Amygdala (tissue), 56 donors: ENCODE measurements at places on chromosomes 16 and 17.

- no peak for DNase-seq
These were observed 24.4 kb downstream of the CNTNAP1 start for GRCh38 chr17:42706732-42707131.

DNA sequence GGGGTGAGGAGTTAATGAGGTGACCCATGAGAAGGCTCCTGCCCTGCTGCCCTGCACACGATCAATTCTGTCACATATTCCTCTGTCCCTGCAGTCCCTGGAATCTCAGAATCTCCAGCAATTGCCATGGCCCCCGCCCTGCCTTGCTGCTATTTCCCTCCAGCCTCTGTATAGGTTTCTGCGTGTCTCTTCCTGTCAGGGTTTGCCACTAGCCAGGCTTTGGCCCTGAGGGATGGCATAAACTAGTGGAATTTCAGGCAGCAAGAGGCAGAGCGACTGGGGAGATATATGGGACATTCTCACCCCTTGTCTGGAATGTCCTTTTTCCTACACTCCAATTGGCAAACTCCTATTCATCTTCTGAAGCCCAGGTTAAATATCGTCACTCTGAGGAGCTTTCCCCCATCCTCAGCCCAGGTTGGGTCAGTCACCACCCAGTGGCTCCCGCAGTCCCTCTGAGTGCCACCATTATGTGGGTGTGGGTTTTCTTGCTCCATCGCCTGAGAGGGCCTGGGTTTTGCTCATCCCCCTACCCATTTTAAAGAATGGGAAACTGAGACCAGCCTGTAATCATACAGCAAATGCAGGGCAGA, 15.5 kb upstream of the NATD1 start:
- no peak for DNase-seq

GRCh38 chr16:19559242-19559910, 3.9 kb downstream of the VPS35L start:
- no peak for DNase-seq

- no peak for DNase-seq
These were observed 47.6 kb downstream of the MED13 start for GRCh38 chr17:62017496-62017895.

DNA sequence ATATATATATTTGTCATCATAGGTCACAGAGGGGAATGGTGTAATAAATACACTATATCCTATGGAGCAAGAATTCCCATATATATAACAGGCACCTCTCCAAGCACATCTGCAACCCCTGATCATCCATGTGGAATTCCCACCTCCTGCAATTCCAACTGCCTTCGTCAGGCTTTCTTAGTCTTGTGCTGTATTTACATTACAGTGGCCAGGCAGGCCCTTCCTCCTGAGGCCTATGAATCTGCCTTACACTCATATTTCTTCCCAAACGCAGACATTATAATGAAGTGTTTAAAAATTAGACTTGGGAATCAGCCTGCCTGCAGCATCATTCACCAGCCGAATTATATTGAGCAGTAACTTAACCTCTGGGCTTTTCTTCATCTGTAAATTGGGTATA, 19.3 kb upstream of the DNAH9 start:
- DNase-seq: no peak

DNA sequence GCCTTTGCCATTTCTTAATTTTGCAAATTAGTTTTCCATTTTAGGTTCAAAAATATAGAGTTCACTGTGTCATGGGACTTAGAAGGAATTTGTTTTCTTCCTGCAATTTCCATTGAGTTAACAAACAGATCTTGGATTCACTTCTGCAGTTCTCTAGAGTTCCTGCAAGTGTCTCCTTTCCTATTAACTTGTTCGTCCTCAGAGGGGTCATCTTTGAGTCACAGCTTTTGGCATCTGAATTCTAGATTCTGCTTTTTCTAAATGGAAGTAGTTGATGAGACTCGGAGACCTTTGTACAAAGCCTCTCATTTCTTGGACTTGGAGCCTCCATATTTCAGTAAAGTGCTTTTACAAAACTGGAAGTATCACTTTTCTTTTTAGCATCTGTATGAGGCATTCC, 323.3 kb downstream of the BCAS3 start:
- DNase-seq: no peak

DNA sequence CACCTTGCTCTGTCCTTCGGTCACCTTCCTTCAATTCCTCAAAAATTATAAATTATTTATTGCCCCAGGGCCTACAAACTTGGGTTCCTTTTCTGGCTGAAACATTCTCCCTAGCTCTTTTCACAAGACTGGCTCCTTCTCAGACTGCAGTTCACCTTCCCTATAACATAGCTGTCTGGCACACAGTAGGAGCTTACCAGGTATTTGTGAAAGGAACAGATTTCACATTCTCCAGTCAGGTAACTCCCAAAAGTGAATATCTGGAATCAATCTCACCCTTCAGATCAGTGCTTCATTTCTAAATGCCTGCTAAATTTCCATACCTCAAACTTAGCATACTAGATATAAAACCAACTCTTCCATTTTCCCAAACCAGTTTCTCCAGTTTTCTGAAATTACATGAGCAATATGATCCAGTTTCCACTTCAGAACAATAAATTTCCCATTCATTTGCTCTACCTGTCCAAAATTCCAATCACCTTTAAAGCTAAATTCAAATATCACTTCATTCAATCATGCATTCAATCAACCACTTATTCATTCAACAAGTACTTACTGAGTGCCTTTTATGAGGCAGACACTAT, 6.1 kb downstream of the RFFL start:
- no peak for DNase-seq

DNA sequence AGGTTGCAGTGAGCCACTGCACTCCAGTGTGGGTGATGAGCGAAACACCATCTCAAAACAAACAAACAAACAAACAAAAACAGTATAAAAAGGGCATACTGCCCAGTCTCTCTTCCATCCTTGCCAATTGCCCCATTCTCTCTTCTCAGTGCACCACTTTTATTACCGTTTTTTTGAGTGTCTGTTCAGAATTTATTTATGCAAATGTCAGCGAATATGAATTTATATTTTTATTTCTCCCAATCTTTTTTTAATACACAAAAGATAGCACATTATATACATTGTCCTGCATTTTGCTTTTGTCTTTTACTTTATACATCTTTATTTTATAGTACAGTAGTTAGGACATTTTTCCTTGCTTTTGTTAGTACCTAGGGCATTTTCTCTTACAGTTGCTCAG, 19.6 kb downstream of the RNF135 start:
- no peak for DNase-seq

DNA sequence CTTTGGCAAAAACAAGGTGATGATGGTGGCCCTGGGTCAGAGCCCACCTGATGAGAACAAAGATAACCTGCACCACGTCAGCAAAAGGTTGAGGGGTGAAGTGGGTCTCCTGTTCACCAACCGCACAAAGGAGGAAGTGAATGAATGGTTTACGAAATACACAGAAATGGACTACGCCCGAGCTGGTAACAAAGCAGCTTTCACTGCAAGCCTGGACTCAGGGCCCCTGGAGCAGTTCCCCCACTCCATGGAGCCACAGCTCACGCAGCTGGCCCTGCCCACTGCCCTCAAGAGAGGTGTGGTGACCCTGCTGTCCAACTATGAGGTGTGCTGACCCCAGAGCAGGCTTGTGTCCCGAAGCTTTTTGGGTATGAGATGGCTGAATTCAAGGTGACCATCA, 29.7 kb upstream of the DLX4 start:
- no peak for DNase-seq

GRCh38 chr17:41315814-41316445, 420 bp upstream of the KRTAP17-1 start:
- DNase-seq: no peak

DNA sequence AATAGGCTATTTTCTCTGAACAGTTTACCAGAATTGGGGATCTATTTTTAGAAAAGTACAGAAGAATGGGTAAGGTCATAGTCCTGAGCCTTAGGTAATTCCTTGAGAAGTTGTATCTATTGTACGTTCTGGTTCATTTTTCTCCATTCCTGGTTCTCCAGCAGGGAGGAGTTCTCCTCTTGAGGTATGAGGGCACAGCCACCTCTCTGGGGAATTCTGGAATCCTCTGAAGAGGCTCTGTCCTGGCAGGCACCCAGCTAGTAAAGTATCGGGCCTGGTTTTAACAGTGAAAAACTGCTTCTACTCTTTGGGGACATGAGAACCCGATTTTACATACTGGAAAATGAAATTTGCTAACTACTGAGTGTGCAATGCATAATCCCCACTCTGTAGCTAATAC, 19.6 kb upstream of the PMFBP1 start:
- no peak for DNase-seq

DNA sequence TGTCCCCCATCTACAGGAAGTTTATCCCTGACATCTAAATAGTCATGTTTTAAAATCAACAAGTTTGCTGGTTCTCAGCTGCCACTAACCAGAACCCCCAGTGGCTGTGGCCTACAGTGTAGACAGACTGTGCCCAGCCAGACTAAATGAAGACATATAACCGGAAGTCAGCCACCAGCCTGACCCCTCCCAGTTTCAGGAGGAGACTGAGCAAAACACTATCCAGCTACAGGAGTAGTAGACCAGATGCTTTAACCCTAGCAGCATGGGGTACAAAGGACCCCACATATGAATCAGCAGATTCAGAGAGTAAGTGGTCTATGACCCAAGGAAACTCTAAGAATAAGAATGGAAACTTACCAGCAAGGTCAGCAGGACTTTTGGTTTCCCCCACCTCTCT, 83.4 kb downstream of the HIC1 start:
- DNase-seq: no peak

DNA sequence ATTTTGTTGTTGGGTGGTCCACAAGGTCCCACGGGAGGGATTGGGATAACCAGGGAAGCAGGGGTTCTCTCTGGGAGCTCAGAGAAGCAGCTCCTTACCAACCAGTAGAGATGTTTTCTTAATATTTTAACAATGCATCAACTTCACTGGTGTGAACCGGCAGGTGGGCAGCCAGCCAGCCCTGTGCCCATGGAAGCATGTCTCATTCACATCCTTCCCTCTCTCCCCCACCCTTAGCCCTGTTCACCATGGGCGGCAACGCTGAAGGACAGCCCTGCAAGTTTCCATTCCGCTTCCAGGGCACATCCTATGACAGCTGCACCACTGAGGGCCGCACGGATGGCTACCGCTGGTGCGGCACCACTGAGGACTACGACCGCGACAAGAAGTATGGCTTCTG, 9.3 kb downstream of the MMP2 start:
- no peak for DNase-seq

DNA sequence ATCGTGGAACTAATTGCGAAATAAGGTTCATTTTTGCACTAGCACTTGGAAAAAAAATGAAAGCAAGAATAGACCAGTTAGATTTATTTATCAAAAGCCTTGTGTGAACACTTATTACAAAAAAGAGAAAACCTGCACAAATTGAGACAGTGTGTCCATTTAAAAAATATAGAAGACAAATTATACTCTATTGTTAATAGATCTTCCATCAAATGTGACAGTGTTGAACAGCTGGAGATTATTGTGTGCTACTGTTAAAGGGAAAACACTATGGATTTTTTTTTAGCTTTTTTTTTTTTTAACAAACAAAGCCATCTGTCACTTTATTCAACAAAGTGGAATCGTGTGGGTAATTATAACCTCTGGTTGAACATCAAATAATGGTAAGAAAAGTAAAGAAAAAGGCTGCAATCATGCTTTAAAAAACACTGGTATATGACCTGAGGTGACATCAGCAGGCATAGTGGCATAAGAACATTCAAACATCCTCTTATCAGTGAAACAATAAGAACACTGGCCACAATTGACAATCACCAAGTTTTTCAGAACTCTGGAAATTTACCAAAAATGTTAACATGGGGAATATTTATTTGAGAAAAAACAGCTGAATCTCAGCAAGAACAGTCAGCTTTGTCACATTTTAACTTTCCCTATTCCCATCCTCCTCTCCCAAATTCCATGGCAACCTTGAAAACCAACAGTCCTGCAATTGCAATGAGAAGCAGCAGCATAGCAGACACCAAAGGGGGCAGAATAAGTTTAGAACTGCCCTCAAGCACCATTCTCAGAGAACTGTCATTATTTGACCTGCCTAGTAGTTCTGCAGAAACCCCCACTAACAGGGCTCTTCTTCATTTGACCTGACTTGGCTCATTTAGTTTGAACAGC, 442.3 kb upstream of the MON1B start:
- no peak for DNase-seq

GRCh38 chr16:3045758-3046640, at the start of gene MMP25:
Gene MMP25, plus strand, starts transcription at chr16:3046561. Its CDS starts 357 bp downstream, at chr16:3046918.
- DNase-seq: no peak

- no peak for DNase-seq
These were observed 16.5 kb downstream of the XYLT1 start for GRCh38 chr16:17454162-17454730.
